ENCODE measurements at places on chromosomes 2 and 18.

GRCh38 chr2:181218401-181218821 lies 238.0 kb downstream of the UBE2E3 start:
- DNase-seq: no peak

GRCh38 chr2:101614127-101614759 lies 83.3 kb upstream of the MAP4K4 start:
- no peak for DNase-seq

DNA sequence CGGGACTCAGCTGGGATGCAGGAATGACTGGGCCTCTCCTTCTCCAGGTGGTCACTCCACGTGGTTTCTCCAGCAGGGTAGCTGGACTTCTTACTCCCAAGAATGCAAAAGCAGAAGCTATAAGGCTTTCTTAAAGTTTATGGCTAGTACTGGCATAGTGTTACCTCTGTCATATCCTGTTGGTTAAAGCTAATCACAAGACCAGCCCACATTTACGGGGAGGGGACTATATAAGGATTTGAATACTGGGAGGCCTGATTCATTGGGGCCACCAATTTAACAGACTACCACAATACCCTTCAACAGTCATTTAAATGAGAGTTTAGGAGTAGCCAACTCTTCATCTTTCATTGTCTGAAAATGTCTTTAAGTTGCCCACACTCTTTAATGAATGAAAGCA lies 94.4 kb upstream of the TSPYL6 start:
- no peak for DNase-seq

DNA sequence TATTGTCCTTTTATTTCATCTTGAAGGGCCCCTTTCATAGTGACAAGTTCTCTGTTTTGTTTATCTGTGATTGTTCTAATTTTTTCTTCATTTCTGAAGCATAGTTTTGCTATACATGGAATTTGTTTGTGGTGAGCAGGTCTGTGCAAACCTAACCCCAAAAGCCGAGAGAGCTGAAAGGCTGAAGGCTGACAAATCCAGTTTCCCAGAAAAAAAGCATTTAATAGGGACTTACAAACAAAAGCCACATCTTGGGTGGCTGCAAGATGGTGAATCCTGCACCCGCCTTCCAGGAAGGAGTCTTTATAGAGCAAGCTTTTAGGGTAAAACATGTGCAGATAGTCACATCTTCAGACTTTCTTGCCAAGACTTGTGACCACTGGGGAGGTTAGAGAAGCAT lies 473.4 kb upstream of the TRIB2 start:
- no peak for DNase-seq

DNA sequence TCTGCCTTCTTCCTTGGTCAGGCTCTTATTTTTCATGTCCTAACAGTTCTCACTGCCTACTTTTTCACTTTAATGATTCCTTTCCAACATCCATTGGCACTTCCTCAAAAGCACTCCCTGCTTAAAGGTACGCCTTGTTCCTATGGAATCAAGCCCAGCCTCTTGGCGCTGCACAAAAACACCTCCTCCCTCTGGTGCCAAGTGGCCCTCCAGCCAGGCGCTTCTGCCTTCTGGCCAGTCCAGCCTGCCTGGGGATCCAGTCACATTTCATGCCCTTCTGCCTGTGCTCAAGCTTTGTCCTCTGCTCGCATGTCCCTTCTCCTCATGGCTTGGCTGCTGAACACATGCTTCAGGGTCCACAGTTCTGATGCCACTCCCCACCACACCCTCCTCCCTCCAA lies 6.3 kb downstream of the TPRKB start:
- DNase-seq: no peak

- no peak for DNase-seq
Observed at GRCh38 chr2:204260162-204260877, 285.0 kb upstream of the PARD3B start.

DNA sequence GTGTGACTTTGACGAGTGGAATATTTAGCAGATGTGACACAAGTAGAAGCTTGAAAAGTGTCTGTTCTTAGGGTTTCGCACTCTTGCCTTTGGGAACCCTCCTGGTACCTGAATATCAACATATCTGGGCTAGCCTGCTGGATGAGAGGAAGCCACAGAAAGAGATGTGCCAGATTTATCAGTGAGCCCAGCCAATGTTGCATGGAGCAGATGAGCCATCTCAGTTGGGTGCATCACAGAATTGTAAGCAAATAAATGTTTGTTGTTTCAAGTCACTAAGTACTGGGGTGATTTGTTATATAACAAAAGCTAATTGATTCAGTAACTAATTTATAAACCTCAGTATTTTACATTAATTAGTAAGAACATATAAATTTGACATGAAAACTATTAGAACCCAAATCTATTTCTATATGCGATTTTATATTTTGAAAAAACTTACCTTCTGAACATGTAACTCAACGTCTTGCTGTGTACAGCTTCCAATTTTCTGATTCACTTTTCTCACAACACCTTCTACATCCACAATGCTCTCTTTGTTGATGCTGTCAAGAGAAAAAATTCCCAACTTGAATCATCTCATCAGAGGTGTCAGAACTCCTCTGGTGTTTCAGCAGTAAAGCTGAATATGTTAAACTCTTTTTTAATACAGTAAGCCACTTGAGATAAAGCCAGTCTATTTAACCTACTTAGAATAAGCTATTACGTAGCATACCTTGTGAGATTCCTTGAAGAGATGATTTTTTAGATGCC lies 42.3 kb downstream of the DARS1 start:
- DNase-seq: no peak

DNA sequence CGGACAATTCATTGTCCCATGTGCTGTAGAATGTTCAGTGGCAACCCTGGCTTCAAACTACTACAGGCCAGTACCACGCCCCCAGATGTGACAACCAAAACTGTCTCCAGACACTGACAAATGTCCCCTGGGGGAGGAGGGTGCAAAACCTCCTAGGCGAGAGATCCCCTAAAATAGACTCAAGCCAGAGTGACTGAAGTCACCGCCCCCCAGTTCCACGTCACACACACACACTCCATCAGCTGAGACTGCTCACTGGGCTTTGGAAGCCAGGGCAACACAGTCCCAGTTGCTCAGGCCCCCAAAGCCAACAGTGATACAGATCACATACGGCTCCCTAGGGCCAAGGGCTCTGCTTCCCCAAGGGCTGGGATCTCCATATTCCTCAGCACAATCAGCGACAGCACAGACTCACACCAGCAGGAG lies 19.1 kb downstream of the HDAC4 start:
- DNase-seq: no peak

GRCh38 chr2:145874466-145874865 lies 1354.5 kb upstream of the ZEB2 start:
- DNase-seq: no peak

DNA sequence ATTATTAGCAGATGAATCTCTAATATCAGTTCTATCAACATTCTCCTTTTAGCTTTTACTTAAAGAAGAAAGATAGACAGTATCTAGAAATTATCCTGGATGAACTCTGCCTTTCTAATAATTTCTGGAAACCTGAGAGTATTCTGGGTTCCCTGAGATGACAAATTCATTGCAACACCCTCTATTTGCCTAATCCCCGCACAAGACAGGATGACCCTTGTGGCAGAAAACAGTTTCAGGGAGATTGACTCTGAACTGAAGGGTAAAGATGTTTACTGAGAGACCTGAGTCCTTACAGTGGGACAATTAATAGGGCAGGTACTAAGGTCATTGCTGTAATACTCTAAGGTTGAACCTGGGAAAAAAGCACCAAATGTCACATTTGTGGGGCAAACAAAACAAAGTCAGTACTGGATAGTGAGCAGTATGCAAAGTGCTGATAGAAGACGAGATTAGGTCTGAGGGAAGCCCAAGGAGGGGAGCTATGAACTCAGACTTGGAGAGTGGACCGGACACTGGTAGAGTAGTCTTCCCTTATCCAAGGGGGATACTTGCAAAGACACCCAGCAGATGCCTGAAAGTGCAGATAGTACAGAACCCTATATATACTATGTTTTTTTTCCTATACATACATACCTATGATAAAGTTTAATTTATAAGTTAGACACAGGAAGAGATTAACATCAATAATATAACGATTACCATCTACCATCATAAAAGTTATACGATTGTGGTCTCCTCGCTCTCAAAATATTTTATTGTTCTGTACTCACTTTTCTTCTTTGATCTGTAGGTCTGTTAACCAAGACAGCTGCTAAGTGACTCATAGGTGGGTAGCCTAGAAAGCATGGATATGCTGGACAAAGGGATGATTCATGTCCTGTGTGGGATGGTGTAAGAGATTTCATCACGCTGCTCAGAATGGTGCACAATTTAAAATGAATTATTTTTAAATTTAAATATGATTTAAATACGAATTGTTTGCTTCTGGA lies 148.3 kb upstream of the KLHL14 start:
- DNase-seq: no peak

DNA sequence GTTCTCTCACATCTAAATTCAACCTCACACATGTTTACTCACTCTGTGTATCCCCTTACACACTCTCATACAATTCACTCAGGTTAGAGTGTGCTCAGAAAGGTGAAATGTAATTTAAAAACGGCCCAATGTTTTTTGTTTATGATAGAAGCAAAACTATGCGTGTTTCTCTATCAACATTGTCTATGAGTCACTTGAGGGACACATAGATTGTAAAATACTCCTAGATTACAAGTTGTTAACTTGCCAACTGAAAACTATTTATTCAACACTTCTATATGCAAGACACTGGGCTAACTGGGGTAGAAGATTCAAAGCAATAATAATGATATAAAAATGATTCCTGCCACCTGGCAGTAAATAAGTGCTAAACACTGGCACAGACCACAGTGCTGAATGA lies 24.6 kb downstream of the CCDC195 start:
- DNase-seq: no peak

DNA sequence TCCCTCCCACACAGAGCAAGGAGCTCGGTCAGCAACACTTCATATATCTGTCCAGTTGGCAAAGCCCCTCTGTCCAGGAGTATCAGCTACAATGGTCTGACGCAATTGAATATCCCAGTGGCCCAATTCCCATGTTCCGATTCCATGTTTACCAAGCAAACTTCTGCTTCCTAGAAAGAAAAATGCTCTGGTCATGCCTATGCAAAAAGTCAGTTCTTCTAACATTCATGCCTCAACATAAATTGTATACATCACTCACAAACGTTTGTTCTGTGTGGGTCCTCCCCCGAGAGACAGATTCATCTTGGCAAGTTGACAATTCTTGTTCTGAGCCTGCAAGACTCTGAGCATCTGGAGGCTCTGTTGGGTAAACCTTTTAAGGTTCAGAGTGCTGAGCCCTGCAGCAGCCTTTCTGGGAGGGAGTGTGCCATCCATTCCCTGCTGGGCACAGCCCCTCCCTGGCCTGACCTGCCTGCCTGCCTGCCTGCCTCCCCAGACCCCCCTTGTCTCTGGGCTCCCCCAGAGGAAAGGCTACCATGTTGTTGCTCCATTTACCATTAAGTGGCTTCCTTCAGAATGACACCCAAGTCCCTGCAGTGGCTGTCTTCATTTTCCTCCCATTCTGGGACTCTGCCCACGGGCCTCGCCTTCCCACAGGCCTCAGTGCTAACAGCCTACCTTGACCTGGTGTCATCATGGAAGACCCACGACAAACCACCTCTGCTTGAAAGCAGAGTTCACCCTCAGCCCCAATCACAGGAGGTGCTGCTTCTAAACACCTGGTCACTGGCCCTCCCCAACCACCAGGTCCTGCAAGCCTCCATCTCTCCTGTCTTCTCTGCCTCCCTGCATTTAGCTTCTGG lies 37.6 kb upstream of the TAF1B start:
- DNase-seq: no peak

DNA sequence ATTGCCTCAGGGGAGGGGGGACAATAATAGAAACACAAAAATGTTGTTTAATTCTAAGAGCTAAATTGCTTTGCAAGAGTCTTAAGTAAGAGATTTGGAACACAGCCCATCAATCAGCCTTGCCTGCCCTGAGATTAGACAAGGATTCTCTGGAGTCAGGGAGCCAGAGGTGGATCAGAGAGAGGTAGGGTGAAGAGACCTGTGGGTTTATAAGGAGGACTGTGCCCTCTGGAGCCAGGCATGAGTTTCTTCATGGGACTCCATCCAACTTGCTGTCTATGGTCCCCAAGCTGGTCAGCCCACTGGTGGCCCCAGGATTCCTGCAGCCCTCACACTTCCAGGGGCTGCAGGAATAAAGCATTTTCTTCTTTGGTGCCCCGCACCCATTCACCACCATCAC lies 139.3 kb downstream of the ALK start:
- DNase-seq: no peak

- no peak for DNase-seq
Observed at GRCh38 chr2:104595576-104595975, 258.3 kb upstream of the POU3F3 start.

DNA sequence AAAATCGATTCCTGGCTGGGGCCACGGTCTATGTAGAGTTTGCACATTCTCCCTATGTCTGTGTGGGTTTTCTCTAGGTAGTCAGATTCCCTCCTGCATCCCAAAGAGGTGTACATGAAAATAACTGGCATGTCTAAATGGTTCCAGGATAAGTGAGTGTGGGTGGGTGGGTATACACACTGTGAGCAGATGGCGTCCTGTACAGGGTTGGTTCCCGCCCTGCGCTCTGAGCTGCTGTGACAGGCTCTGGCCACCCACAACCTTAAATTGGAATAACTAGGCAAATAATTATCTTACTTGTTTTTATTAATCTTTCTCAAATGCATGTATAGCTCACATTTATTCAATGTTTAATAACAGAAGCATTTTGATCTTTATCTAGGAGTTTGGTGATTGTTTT lies 16.3 kb downstream of the THOC1 start:
- no peak for DNase-seq

DNA sequence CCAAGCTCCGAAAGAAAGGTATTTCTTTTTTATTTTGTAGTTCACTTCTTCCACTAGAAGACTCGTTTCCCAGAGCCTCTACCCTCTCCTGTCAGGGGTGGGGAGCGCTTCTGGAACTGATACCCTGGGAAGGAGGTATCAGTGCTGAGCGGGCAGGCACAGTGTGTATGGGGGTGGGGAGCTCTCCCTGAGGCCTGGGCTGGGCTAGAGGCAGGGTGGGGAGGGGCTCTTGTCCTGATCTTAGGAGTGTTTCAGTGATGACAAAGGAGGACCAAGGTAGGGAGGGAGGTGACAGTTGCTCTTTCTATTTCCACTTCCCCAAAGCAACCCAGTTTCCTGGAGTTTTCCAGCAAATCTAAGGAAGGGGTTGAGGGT lies 65.4 kb downstream of the ARHGAP25 start:
- no peak for DNase-seq

DNA sequence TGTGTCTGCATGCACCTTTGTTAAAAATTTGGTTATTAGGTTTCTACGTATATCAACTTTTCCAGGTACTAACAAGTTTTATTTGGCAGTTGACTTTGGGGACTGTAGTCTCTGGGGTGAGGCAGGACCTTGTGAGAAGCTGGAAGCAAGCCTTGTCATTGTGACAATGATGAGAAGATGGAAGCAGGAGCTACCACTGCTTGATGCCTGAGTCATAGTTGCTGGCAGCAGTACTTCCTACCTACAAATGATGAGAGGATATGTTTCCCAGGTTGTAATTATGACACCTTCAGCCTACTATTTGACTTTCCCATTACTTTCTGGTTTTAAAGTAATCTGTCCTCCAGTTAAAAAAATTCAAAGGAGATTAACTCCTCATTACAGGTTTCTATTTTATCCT lies 516.3 kb downstream of the NRXN1 start:
- no peak for DNase-seq
